ENCODE measurements at places on chromosomes 4 and X.

GRCh38 chr4:6937201-6937600 is 27.6 kb downstream of the TBC1D14 start:
- no peak for DNase-seq

DNA sequence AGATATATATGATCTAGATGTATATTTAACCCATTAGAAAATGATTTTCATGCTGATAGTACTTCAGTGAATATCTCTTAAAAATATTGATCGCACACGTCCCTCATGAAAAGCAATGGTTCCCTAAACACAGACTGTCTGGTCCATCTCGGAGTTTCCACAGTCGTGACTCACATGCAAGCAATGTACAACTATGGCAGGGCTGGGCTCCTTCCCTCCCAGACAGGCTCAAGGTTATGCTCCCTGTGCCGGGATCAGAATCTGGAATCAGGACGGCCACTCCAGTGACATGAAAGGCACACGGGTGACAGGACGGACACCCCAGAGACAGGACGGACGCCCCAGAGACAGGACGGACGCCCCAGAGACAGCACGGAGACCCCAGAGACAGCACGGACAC is 40.2 kb upstream of the PPP2R3B start:
- DNase-seq: no peak

DNA sequence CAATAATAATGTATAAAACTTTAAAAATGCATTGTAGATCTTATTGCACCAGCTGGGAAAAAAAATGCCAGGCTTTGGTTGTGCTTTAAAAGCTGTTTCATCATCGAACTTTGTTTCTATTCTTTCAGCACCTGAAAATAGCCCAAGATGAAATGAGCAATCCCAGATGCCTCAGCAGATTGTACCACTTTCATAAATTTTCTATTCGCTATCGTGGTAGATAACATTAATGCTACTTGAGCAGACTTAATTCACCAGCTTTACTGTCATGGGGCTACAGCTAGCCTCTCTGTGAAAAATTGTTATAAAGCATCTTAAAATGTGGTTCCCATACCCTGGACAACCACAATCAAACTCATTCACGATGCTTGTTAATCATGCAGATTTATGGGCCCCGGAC is 599.6 kb upstream of the HS3ST1 start:
- no peak for DNase-seq

DNA sequence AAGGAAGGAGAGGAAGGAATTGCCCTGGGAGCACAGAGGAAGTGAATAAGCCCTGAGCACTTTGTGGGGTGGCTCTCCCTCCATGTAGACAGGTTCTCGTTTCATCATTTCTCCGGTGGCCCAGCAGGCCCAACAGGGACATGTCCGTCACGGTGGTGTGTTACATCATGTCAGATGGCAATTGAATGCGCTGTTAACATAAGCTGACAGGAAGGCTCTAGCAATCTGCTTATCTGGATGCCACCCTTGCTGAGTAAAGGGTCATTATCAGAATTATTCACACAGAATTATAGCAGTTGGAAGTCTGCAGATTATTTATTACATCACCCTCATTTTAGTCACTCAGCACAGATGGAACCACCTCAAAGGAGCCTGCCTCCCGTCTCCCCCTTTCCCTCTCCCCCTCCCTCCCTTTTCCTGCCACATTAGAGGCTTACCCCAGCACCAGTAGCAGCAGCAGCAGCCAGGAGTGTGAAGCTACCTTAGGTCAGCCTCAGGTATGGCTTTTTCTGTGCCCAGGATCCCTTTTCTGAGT is 124.3 kb upstream of the TRIM2 start:
- DNase-seq: no peak

GRCh38 chrX:115409551-115409950 is 120.0 kb downstream of the LUZP4 start:
- DNase-seq: no peak

DNA sequence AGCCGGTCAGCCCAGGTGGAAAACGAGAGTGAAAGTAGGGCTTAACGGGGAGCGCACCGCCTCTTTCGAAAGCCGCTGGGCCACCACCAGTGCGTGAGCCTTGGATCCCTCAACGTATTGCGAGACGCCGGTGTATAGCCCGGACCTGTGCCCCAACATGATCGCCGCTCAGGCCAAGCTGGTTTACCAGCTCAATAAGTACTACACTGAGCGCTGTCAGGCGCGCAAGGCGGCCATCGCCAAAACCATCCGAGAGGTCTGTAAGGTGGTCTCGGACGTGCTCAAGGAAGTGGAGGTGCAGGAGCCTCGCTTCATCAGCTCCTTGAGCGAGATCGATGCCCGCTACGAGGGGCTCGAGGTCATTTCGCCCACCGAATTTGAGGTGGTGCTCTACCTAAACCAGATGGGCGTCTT is 929 bp downstream of the MAB21L2 start:
- DNase-seq: no peak

DNA sequence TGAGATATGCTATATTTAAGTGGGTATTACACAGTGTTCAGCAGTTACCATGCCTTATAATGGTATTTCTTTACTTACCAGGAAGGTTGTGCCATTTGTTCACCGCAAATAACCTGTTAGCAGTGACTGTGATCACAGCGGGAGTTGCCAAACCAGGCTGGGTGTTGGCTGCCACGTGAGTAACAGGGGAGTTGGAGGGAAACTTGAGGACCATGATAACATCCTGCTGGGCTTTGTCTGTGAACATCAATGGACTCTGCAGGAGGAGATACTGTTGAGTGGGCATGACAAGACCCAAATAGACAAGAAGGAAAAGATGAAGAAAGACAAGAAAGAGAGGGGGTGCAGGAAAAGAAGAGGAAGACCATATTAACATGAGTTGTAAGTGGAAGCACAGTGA is 242.9 kb downstream of the DCLK2 start:
- no peak for DNase-seq

DNA sequence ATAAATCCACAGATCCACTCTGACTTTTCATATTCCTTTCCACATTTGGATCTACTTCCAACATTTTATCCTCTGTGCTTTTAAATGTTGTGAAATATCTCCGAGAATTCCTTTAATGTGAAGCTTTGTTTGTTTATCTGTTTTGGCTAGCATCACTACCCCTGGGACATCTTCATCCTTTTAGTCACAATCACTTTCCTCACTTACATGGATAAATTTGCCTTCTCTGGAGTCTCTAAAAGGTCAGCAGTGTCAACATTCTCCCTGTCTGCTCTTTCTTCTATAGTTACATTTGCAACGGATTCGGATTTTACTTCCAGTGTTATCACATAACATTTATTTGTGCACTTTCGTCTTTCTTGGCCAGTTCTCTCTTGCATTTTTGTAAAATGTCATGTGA is 34.2 kb upstream of the LRAT start:
- DNase-seq: no peak

All from AG04450 (cell line).